ENCODE measurements at places on chromosomes 16 and 17.

GRCh38 chr16:57985204-57986181 lies 14.6 kb upstream of the CNGB1 start:
- no peak for DNase-seq

DNA sequence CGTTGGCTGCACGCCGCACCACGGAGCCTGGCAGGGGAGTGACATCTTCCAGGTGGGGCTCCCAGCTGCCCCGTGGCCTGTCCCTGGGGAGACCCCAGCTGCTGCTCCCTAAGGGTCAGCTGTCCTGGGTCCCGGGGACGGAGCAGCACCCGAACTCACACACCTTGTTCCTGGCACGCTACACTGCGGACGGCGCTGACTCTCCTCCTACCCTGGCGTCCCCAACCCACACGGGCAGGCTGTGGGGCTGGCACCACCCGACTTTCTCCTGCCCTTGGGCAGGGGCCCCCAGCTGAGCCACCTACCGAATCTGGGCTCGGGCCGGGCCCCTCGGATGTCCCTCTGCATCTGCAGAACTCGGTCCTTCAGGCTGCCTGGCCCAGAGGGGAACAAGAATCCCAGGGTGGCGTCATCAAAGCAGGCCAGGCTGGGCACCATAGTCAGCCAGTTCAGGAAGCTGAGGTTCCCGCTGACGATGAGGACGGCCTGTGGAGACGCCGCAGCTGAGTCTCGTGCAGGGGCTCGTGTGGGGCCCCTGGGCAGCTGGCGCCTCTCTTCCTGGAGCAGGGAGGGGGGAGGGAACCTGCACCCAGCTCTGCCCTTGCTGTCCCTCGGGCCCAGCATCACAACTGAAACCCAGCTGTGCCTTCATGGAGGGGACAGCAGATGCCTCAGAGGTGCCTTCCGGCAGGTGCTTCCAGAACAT lies 70.5 kb upstream of the GNG13 start:
- DNase-seq: peak; percentile 30

GRCh38 chr16:11836650-11837244 lies 14.6 kb downstream of the RSL1D1 start:
- no peak for DNase-seq

DNA sequence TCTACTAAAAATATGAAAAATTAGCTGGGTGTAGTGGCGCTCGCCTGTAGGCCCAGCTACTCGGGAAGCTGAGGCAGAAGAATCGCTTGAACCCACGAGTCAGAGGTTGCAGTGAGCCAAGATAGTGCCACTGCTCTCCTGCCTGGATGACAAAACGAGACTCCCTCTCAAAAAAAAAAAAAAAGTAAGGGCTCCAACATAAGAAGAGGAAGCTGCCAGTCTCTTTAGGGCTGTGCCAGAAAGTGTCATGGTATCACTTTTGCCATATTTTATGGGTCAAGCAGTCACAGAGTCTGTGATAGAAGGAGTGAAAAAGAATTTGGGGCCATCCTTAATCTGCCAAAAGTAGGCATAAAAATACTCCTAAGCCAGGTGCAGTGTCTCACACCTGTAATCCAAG lies 1.4 kb upstream of the PIPOX start:
- DNase-seq: peak; percentile 59

DNA sequence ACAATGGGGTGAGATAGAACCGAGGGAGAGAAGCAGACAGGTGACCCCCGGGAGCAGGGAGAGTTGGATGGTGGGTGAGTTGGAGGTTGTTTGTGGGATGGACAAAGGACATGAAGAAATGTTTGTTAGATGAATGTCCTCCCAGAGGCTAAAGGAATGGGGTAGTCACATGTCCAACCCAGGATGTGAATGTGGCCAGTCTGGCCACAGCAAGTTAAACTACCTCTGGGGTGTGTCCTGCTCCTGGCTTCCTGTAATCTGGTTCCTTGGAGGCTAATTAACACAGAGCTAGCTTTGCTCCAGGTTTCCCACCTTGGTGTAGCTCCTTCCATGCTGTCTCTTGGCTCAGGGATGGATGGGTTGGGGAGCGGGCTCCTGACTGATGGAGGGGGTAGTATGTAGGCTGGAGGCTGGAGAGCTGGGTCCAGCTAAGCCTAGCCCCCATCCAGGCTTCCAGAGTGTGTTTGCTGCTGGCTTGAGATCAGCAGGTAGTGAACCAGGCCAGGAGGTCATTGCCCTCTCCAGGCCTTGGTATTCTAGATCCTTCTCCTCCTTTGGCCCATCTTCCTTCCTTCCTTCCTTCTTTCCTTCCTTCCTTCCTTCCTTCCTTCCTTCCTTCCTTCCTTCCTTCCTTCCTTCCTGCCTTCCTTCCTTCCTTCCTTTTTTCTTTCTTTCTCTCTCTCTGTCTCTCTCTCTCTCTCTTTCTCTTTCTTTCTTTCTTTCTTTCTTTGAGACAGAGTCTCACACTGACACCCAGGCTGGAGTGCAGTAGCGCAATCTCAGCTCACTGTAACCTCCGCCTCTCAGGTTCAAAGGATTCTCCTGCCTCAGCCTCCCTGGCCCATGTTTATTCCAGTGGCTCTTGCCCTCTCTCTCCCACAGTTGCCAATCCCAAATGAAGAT lies 28.0 kb upstream of the UBE2G1 start:
- DNase-seq: no peak

- DNase-seq: no peak
These were observed 3.3 kb downstream of the DECR2 start for GRCh38 chr16:404971-405486.

GRCh38 chr16:85428899-85429775 lies 184.0 kb upstream of the GSE1 start:
- no peak for DNase-seq

- DNase-seq: no peak
These were observed 3.6 kb downstream of the KAT2A start for GRCh38 chr17:42117397-42118125.

DNA sequence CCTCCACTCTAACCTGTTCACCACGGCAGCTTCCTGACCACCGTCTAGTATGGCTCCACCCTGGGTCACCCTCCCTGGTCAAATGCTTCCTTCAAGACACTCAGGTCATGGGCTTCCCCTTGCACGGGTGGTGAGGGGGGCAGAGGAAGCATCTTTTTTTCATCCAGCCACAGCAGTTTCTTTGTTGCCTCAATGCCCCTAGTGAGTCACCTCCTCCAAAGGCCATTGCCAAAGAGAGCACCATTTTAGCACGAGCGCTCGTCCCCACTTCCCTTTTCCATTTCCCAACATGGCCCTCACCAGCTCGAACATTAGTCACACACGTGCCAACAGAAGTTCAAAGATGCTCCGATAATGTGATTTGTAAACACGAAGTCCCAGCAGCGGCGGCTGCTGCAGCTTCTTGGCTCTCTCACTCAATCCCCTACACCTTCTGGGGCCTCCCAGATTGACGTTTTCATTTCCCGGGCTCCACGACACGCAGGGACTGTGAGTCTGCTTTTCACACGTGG lies 134.6 kb downstream of the GAS7 start:
- peak; percentile 93 for DNase-seq

GRCh38 chr17:60107526-60108257 lies 29.0 kb upstream of the HEATR6 start:
- DNase-seq: no peak

DNA sequence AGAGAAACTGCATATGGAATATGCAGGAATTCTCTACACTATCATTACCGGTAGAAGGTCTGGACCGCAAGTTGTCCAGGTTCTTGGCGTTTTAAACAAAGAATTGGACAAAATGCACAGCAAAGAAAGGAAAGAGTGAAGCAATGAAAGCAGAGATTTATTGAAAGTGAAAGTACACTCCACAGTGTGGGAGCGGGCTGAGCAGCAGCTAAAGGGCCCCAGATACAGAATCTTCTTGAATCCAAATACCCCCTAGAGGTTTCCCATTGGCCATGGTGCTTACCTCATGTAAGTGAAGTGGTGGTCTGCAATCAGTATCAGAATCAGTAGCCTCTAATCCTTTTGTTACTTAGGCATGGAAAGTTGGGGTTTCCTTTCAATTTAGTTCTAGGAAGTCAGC lies 178.5 kb upstream of the IRX3 start:
- DNase-seq: no peak

DNA sequence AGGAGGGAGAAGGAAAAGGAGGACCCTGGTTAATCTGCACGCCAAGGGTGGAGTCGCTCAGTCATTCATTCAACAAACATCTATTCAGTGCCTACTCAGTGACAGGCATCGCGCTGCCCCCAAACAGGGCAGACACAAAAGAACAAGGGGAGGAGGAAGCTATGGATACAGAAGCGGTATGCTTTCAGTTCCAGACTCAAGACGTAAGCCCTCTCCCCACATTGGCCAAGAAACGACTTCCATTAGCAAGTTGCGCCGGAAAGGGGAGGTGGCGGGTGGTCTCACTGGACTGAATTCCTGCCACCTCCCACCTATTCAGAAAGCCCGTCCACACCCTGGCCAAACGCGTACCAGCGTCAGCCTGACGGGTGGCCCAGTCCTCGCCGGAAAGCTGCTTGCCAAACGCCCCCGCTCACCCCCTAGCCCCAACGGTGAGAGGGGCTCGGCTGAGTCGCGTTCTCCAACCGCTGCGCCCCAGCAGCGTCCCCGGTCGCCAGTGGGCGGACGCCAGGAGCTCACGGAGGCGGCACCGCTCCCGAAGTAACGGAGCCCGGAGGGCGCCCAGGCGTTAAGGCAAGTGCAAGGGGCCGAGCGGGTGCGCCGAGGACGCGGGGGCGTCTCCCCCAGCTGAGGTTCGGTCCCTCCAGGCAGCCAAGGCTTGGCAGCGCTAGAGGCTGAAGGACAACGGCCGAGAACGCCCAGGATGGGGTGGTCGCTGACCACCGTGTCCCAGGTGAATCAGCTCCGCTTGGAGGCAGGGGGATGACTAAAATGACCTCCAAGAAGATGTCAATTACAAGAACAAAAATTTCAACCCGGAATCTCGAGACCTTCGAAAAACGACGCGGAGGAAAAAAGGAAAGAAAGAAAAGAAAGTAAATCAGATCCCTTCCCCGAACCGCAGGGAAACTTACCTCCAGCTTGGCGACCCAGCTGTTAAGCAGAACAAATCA lies 470.7 kb downstream of the SOX9 start:
- DNase-seq: no peak

GRCh38 chr17:67544364-67544955 lies 167.4 kb downstream of the PITPNC1 start:
- DNase-seq: no peak

DNA sequence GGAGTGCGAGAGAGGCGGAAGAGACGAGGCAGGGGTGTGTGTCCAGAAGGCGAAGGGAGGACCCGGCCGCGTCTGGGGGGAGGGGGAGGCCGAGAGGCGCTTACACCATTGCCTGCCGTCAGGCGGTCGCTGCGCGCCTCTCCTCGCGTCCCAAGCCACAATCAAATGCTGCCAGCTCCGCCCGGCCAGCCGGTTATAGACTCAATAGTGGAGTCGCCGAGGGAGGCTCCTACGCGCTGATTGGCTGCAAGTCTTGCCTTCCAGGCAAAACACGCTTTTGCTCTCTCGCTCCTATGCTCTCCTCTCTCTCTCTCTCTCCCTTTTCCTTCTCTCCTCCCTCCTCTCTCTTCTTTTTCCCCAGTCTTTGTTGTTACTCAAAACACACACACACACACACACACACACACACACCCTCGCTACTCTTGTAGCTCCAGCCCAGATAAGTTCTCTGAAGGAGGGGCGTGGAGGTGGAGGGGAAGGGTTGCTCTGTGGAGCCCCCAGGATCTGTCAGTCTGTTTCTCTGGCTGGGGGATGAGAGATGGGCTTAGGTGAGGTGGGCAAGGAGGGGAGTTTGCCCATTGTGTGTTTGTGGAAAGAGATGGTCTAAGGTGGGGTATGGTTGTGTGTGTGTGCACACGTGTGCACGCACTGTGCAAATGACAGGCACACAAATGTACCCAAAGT lies at the start of gene DLX3:
Gene DLX3 (minus strand): TSS at position 170 of the 684 bp plus-strand sequence. CDS start 226 bp downstream, outside the sequence.
- peak; percentile 56 for DNase-seq

DNA sequence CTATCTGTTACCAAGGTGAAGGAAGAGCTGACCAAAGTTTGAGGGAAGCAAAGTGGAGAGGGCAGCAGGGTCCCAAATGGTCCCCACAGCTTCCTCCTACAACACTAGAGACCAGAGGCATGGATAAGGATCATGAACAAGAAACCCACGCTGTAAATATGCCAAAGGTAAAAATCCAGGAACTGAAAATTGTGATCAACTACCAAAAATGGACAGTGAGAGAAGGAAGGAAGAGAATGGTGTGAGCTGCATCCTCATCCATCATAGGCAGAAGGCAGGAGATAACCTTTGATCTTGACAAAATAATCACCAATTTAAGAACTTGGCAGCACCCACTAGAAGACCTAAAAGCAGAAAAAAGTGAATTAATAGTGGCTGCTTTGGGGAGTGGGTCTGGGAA lies 66.2 kb downstream of the CYTH1 start:
- peak; percentile 18 for DNase-seq

GRCh38 chr17:35257208-35257659 lies 14.4 kb downstream of the SLFN5 start:
- DNase-seq: no peak

DNA sequence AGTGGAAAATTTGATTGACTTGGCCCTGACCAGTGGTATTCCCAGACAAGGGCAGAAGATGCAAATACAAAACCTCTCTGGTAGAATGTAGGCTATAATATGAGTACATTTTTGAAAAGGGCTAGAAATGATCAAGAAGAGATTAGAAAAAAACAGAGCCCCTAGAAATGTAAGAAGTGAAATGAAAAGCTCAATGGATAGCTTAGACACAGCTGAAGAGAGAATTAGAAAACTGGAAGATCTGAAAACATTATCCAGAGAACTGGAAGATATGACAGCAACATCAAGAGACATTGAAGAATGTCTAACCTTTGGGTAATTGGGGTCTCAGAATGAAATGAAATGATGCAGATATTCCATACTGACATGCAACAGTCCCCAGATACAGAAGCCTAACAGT lies 105.2 kb upstream of the ZNF750 start:
- DNase-seq: no peak

Measured in suppressor macrophage (primary cell).